ENCODE measurements at places on chromosomes 1 and 21.

GRCh38 chr1:84720221-84720780 lies 30.0 kb upstream of the SSX2IP start:
- no peak for DNase-seq

DNA sequence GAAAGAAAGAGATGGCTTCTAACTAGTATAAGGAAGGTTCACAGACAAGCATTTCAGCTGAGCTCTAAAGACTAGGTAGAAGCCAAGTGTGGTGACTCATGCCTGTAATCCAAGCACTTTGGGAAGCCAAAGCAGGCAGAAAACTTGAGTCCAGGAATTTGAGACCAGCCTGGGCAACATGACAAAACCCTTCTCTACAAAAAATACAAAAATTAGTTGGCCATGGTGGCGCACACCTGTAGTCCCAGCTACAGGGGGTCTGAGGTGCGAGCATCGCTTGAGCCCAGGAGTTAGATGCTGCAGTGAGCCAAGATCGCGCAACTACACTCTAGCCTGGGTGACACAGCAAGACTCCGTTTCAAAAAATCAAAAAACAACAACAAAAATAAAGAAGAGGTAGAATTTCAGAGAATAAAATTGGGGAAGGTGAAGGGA lies 27.8 kb downstream of the FBXO42 start:
- DNase-seq = no peak

DNA sequence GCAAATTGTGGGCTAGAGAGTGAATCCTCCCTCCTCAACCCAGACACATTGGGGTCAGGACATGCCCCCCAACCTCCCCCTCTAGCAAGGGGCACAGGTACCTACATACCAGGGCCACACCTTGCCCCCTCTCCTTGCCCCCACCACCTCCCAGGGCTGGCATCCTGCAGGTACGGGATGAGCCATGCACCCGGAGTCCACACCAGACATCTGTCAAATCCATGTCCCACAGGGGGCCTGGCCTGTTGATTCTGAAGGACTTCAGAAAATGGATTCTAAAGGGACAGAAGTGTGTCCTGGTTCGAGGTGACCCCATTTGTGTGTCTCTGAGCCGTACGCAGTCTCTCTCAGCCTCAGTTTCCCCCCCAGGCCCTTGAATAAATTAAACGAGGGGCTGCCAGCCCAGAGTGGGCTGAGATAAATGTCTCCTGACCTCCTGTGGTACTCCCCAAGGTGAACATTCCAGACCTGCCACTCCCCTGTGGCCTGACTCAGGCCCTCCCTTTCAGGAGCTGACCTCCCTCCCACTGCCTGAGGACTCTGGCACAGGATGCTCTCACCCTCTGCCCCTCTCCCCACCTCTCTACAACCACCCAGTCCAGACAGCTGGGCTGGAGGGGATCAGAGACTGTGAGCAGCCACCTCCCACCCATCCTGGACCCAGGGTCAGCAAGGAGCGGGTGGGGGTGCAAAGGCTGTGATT lies 94.5 kb downstream of the EPHB2 start:
- DNase-seq = no peak

DNA sequence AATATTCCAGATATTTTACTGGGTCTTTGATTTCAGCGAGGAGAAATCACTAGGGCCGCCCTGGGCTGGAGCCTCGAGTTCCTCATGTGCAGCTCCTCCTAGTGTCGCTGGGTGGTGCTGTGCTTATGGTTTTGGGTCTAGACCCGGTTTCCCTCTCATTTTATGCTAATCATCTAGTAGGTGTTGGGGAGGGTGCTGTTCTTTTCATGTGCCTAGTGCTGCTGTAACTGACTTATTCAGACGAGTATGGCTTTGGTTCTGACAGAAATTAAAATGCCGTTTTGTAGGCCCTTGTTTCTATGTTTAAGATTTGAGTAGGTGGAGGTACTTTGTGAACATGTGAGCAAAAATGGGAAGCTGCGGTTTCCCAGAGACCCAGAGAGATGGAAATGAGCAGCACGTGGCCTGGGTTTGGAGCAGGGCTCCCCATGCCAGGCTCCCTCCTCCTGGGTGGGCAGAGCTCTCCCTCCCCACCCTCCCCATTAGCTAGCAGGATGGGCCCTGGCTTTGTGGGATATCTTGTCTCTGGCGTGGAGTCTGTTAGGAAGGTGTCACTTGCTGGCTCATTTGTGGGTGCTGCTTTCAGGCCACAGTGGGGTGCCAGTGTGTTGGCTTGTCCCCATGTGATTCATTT lies 74.0 kb upstream of the GPR88 start:
- peak; percentile 49 for DNase-seq

DNA sequence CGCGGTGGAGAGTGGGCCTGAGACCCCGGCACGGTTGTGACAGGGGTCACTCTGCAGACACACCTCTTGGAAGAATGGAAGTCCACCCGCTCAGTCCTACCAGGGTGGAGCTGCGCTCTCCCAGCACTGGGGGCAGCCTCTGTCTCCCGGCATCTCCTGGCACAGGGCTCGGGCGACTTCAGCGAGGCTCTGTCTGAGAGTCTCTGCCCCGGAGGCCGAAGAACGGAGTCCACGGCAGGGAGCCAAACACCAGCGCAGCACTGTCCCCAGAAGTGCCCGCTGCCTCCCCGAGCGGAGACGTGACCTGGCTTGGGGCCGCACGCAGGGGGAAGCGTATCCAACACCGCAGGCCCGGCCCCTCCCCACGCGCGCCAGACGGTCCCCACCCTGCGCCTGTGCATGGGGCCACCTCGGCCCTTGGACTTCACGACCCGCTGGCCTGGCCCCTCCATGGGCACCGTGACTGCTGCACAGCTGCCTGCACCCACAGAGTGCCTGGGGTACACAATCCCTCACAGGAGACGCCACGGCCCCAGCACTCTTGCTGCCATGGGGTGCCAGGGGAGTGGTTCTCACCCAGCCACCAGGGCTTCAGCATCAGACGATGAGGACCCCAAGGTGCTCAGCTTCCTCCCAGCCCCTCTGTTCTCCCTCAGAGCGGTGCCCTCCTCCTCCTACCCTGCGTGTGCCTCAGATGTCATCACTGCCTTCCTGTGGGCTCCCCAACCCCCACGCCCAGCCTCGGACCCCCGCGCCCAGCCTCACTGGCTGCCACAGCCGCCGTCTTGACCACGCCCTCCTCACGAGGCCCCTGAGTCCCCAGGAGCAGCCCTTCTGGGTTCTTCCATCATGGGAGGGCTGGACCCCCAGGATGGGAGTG lies 14.9 kb upstream of the RNF223 start:
- no peak for DNase-seq

DNA sequence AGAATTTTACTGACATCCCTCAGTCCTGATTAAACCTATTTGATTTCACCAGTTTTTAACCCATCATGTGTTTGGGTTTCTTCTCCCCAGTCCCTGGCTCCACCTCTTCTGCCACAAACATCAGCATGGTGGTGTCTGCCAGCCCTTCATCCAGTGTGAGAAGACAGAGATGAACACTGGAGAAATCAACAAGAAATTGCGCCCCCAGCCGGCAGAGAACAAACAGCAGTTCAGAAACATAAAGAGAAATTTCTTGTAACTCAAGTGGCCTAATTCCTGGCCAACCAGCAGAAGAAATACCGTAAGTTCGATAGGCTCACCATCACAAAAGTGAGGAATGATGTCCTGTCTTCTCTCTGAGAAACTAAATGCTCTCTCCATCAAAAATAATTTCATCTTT lies 18.3 kb downstream of the S100A11 start:
- DNase-seq = no peak

GRCh38 chr1:51063121-51063520 lies 38.9 kb upstream of the C1orf185 start:
- no peak for DNase-seq

DNA sequence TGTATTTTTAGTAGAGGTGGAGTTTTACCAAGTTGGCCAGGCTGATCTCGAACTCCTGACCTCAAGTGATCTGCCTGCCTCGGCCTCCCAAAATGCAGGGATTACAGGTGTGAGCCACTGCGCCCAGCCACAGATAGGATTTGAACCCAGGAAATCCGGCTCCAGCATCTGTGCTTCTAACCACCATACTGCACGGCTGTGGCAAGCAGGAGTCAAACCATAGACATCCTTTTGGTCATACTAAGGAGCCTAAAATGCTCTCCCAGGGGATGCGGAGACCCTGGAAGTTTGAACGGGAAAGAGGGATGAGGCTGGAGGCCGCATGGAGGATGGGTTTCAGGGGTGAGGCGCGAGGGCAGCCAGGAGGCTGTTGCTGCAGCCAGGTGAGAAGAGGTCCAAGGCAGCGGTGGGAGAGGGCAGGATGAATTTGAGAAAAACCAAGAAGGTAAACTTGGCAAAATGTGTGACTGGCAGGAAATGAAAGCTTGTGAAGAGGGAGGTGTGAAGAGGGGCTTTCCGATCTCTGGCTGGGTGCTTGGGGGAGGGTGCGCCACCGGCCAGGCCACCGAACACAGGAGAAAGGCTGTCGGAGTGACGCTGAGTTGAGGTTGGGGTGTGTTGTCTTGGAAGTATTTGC lies 24.0 kb upstream of the CDK18 start:
- no peak for DNase-seq

- no peak for DNase-seq
These were observed 37.7 kb downstream of the FAAP20 start for GRCh38 chr1:2156866-2157265.

DNA sequence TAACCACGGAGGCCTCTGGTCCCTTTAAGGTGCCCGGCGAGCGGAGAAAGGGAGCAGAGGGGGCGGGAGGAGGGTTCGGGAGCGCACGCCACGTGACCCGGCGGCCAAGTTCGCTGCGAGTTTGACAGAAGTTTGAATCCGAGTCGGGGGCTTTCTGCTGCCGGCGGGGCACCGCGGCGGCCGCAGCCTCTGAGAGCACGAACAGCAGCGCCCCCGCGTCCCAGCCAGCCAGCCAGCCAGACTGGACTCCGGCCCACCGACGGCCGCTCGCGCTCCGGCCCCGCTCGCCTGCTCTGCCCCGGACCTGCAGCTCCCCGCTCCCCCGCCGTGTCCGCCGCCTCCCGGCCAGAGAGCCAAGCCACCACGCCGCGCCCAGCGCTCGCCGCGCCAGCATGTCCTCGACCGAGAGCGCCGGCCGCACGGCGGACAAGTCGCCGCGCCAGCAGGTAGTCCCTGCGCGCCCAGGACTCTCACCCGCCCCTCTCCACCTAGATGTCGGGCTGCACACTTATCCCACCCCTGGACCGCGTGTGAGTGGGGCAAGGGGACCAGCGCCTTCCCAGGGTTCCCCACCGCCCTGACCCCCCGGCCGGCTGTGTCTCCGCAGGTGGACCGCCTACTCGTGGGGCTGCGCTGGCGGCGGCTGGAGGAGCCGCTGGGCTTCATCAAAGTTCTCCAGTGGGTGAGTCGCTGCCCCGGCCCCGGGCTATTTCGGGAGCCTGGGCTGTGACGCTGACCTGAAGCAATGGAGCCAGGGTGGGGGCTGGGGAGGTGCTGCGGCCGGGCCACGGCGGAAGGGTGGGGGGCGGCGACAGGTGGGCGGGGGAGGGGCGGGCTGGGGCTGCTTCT lies at the start of gene SYPL2:
TSS of gene SYPL2 (plus strand) at position 95 of the 849 bp plus-strand sequence. CDS start at position 393, 298 bp downstream.
- DNase-seq = no peak

DNA sequence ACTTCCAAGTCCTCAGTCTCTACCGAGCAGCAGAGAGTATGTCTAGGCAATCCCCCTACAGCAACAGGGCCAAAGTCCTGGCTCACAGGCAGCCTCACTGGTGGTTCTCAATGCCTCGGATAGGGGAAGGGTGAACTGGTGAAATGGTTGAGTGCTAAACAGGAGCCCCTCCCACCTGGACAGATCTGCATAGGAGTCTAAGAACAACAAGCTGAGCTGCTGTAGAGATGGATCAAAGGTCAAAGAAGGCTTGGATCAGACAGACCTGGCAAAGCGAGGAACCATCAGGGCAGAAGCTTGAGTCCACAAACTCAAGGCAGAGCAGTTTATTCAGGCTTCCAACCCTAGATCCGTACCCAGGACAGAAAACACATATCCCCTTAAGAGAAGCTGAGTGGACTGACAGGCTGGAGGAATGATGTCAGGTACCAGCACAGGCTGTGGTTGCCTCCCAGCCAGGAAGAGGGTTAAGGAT lies 31.8 kb downstream of the RABIF start:
- no peak for DNase-seq

DNA sequence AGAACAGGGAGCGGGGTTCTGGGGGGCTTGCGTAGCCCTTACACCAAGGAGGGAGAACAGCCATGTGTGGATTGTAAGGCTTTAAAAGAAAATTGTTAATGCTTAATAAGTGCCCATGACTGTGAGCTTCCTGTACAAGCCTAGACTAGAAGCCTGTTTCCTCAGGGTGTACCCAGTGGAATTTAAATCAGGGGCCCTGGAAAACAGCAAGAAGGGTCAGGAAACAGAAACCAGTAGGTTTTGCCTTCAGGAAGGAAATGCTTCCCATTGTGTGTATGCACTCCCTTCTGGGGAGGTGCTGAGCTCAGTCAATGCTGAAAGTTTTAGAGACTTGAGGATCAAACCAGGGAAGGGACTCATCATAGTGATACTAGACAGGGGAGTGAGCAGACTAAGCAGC lies 12.7 kb downstream of the UTP11 start:
- DNase-seq = no peak

DNA sequence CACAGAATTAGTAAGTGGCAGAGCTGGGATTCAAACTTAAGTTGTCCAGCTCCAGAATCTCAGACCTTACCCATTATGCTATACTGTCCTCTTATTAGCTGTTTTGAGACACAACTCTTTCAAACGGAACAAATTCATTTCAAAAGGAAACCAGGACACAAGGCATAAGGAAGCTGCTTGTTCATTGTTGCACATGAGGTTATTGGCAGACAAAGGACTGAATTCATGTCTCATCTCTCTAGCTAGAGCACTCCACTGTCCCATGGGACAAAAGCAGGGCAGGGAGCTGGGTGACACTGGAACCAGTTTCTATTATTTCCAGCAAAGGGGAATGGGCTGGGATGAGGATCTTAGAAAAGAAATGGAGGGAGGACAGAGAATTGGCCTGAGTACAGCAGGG lies 26.4 kb downstream of the CHI3L2 start:
- no peak for DNase-seq

- no peak for DNase-seq
These were observed 254.9 kb downstream of the RHOU start for GRCh38 chr1:228989992-228990827.

DNA sequence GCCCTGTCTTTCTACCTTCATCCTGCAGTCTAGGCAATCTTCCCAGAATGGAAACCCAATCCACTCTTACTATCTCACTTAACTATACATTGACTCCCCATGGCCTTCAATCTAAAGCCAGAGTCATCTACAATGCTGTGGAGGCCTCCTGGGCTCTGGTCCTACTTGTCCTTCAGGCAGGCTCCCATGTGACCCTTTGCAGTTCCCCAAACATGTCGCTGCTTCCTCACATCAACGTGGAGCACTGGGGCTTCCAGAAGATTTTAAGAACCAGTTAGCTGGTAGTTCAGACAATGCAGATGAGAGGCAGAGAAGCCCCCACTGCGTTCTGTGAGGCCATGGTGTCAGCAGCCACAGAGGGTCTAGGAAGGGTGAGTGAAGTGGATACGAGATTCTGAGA lies 18.6 kb downstream of the LYPD8 start:
- DNase-seq = no peak

DNA sequence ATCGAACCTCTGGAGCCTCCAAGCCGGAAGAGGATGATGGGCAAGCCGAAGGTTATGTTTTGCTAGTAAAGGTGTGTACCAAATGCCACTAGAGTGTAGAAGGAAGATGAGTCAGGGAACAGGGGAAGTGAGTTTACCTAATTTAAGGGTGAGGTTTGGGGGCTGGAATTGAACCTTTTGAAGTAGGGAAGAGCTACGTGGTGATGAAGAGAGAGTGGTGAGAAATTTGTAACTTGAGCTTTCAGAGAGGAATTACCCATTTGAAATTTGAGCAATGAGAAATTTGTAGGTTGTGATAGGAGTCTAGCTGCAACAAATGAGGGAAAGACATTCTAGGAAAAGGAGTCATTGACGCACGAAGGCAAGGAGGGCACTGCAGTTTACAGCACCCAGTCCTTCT lies 70.0 kb upstream of the TENT5C start:
- DNase-seq = no peak

All from naive thymus-derived CD4-positive, alpha-beta T cell (primary cell).